ENCODE measurements at places on chromosomes 12 and 14. TPM values are rescaled to one million over a fixed set of nuclear protein-coding genes. Genes with fewer than 3 reads are reported as not detected.
A peak's percentile ranks its signal among the peaks of the same experiment; 100 is the strongest.

CLEC4A gene
- not detected for total RNA-seq

DNA sequence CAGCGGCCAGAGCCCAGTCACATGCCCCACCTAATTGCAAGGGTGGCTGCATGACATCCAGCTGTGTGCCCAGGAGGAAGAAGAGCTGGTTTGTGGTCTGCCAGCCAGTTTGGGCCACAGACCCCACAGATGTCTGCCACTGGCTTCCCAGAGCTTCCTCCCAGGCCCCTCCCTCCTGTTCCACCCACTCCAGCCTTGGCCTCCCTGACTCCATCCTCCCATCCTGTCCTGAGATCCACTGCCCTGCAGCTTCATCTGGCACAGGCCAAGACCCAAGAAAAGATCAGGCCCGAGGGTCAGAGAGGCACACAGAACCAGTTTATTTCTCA, 5.9 kb downstream of the NGB start:
- DNase-seq: no peak

DNA sequence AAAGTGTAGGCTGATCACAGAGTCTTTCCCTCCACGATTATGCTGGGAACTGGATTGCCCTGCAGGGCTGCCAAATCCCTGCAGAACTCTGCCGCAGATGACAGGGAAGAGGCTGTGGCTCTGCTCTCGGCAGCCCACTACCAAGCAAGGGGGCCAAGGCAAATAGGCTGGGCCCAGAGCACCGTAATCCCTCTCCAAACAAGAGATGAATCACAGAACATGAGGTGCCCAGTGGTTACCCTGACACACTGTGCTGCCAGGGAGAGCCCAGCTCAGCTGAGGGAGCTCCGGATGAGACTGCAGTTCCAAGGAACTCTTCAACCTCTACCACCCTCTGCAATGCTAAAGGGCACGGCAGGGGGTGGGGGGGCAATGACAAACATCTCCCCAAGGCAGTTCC, 33.9 kb downstream of the STON2 start:
- no peak for DNase-seq

DNA sequence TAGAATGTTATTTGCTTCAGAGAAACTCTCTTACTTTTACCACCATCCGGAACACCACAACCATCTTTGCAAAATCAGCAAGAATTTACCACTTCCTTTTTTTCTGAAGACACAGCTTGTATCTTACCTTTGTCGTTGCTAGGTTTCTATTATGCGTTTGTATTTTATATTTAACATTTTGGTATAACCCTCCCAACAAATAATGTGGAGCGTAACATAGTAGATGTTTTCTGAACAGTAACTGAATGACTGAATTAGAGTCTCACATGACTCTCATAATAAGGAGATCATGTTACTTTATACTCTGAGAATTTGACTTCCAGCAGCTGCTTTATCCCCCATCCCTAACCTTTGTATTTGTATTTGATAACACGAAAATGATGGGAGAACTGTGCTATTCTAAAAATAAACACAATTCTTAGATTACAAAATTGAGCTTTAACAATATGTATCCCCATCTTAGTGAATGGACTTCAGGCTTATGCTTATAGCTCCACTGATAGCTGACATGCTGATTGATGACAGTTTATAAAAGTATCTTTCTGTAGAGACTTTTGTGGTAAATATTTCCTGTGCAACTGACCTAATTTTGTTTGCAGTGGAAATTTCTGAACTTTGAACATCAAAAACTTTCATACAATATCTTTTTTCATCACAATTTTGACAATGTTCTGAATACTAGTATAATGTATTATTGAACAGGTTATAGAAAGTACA, 7.9 kb upstream of the KLRB1 start:
- peak; percentile 43 for DNase-seq

CCDC196 gene
- not detected for total RNA-seq

- DNase-seq: no peak
Measured at GRCh38 chr14:98103705-98104104, 1168.3 kb downstream of the BCL11B start.

GRCh38 chr12:89324437-89324836, 27.9 kb downstream of the DUSP6 start:
- DNase-seq: no peak

- no peak for DNase-seq
Measured at GRCh38 chr12:9660046-9660445, 9.5 kb upstream of the CLEC2D start.

B4GALNT3 gene
- 6.1 TPM for total RNA-seq

DNA sequence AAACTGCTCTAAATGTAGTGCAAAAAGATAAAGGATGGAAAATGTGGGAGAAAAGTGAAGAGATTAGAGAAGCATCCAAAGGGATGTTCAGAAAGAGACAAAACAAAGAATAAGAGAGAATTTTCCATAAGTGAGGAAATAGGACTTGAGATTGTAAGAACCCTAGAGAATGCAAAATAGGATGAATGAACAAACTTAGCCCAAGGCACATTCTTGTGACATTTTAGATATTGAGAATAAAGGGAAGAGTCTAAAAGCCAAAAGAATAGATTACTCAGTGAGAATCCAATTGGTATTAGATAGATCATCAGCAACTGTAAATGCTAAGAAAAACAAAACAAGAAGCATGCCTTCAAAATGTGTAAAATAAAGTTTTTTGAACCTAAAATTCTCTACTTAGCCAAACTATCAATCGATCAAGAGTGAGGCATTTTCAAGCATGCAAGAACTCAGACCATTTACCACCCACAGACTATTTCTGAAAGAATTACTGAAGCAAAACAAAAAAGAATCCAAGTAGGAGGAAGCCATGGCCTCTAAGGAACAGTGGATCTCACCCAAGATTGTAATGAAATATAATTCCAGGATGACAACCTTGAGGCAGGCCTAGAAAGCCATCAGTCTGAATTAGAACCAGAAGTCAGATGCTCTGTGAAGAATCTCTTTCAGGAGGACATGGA, 33.5 kb downstream of the DYRK2 start:
- no peak for DNase-seq

GRCh38 chr12:52618216-52618615, at the start of gene KRT73:
Gene KRT73, minus strand, starts transcription at chr12:52618559. Its CDS starts 35 bp downstream, at chr12:52618524.
- DNase-seq: no peak

DNA sequence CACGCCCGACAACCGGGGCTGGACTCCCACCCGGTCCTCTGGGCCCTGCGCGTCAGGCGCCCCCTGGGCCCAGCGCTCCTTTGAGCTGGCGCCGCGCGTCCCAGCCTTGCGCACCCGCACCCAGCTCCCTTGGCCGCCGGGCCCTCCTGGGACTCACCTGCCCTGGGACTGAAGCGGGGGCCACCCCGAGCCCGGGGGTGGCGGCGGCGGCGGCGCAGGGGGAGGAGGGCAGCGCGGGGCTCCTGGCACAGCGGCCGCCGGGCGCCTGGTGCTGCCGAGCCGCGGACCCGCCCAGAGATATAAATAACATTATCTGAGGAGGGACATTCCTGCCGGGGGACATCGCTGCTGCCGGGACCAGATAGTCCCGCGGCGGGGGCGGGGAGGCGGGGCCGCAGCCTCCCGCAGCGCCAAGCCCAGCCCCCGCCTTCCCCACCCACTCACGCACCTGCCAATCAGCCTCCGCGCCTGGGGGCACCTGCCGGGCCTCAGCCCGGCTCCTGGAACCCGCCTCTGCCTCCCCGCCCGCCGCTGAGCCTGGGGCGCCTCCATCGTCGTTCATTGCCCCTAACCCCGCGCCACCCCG, at the start of gene SPTB:
TSS of gene SPTB (minus strand) at position 273 of the 586 bp plus-strand sequence. CDS start 56,813 bp downstream, outside the sequence.
- DNase-seq: peak; percentile 56

DNA sequence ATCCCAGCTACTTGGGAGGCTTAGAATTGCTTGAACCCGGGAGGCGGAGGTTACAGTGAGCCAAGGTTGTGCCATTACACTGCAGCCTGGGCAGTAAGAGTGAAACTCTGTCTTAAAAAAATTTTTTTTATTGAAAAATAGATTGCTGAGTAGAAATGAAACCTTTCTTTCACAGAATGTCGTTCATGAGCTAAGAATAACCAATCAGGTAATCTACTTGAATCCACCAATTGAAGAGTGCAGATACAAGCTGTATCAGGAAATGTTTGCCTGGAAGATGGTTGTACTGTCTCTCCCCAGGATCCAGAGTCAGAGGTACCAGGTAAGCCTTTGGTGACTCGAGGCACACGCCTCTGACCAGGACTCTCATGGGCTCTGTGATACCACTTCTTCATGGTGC, 27.0 kb downstream of the DYNC1H1 start:
- DNase-seq: no peak

DNA sequence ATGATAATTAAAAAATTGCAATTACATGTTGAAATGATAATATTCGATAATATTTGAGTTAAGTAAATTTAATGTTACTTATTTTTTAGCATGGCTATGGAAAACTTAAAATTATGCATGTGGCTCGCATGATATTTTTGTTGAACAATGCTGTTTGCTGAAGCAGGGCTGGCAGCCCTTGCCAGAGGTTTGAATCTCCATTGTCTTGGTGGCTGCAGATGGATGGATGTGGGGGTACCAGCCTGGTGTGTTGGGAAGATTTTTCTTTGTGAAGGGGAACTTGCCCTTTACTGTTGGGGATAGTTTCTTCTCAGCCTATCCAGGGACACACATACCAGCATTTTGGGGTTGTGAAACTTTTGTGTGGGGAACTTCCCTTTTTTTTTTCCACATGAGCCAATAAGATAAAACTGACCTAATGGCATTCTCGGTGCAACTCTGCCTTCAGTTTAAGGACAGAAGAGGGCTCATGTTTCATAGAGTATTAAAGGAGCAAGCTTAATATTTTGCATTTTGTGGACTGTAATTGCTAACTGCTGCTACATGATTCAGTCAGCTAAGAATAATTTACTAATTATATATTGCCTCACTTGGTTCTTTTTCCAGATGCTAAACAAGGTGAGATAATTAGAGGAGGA, 8.8 kb downstream of the RASSF3 start:
- DNase-seq: no peak

GRCh38 chr12:3129301-3130056, 52.3 kb downstream of the TSPAN9 start:
- DNase-seq: peak; percentile 37

DNA sequence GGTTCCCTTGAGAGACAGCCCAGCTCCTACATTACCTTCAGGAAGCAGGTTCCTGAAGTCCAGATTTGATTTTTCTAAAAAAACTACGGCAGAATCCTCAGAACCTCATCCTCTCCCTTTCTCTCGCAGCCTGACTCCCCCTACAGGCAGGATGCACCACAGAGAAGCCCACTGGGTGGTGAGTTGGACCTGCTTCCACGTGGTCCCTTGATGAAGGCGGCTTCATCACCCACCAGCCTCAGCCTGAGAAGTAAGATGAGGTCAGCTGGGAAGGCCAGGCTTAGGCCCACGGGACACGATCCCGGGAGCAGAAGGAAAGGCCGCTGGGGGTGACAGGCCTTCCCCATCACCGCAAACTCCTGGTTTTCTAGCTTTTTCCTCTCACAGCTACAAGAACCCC, 83.0 kb downstream of the ACTN1 start:
- no peak for DNase-seq

DNA sequence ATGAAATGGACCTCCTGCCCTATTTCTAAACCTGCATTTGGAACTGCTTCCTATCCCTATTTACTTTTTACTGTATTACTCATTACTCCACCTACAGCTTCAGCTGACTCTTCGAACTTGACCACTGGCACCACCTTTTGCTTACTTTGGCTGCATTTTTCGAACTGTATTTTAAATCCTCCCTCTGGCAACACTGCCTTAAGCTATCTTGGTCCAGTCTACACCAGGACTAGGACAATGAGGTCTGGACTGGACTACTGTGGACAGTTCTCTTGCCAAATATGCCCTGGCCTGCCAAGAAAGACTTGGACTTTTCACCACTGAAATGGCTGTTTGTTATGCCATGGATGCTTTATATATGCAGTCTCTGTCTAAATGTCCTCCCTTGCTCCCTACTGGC, 328.1 kb downstream of the BTG1 start:
- DNase-seq: no peak

MSI1 gene
- not detected for total RNA-seq

GRCh38 chr12:98896938-98897337, 251.8 kb downstream of the APAF1 start:
- no peak for DNase-seq

DNA sequence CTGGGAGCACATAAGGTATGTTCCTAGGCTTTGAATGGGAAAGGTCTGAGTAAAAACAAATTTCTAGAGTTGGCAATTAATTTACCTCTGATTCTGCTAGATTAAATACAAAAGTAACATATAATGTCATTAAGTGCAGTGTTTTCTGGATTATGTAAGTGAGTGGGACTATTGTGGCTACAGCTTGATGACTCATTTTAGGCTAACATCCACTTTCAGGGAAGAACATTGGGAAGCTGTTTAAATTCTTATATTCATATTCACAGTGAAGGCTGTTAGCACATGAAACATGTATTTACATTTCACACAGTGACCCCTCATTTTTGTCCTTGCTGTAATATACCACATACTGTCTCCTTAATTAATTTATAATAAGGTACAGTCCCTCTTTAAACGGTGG, 13.2 kb upstream of the BMAL2 start:
- DNase-seq: no peak

ANKRD33 gene
- total RNA-seq: not detected

- no peak for DNase-seq
Measured at GRCh38 chr14:58677517-58677916, 39.8 kb downstream of the DACT1 start.

GRCh38 chr12:105272814-105273416, 36.9 kb upstream of the APPL2 start:
- DNase-seq: no peak

- no peak for DNase-seq
Measured at GRCh38 chr12:83920821-83921547, 991.6 kb downstream of the SLC6A15 start.

PRICKLE1 gene
- 0.15 TPM for total RNA-seq

PAX9 gene
- total RNA-seq: not detected

- DNase-seq: no peak
Measured at GRCh38 chr14:28653521-28653920, 113.1 kb upstream of the FOXG1 start.

GRCh38 chr14:105414456-105415371, 4.9 kb upstream of the MTA1 start:
- DNase-seq: peak; percentile 64

GRCh38 chr14:55124774-55125386, 4.2 kb upstream of the LGALS3 start:
- DNase-seq: no peak

DNA sequence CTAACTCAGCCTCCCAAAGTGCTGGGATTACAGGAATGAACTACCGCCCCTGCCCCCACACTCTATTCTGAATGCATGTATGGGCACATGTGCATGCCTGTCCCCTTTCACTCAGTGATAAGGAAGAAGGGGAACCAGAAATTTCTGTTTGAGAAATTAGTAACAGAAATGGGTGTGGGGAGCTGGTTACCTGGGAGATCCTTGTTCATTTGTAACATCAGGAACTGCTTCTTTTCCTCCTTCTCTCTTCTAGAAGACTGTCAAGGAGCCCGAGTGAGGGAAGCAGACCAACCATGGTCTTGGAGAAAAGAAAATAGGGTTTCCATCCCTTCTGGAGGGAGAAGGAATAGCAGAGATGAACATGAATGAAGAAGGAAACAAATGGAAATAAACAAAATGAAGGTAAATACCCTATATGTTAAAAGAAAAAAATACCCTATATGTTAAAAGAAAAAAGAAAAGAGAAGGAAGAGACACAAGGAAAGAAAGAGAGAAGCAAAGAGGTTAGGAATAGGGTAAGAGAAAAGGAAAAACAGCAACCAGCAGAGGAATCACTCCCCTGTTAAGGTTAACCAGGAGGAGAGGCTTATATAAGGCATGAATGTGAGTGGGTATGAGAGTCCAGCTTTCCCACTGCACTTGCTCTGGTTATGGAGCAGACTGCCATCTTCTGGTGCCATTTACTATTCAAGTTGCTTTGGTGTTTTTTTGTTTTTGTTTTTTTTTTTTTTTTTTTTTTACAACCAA, 3.3 kb downstream of the PPP1R3E start:
- DNase-seq: peak; percentile 22

GRCh38 chr14:23057757-23058653, 685 bp upstream of the CDH24 start:
- peak; percentile 89 for DNase-seq

GRCh38 chr12:116717466-116718437, 20.1 kb downstream of the SPRING1 start:
- no peak for DNase-seq
